ENCODE measurements at places on chromosomes 5 and 9. TPM values are rescaled to one million over a fixed set of nuclear protein-coding genes. Genes with fewer than 3 reads are reported as not detected.
A peak's percentile ranks its signal among the peaks of the same experiment; 100 is the strongest.

Gene EGFLAM
- total RNA-seq = 4.1 TPM

Gene REEP2
- total RNA-seq = 21.2 TPM

DNA sequence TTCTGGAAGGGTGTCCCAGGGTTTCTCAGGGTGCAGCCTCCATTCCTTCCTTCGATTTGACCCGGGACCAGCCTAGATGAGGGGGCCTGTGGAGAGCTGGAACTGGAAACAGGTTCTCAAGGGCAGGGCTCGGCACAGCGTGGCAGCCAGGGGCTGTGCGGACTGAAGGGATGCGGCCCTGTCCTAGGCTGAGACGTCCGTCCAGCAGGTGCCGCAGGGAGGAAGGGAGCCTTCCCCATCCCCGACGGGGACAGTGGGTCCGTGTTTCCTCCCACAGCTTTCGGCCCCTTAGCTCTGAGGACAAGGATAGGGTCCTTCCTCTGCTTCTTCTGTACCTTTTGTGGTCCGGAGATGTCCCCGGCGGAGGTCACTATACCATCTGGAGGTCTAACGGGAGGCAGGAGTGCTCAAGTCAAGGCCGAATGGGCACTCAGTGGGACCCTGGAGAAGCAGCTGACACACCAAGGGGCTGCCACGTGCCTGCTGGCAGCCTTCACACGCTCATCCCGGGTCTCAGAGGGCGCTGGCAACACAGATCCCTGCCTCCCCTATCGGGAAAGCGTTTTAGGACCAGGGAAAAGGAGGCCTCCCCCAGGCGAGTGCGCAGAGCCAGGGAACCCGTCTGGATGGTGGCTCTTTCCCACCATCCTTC is 49.9 kb downstream of the USP20 start:
- no peak for DNase-seq

- DNase-seq = peak; percentile 51
Observed at GRCh38 chr5:43007911-43008362, 32.2 kb downstream of the ANXA2R start.

GRCh38 chr5:61969755-61970154 is 336.3 kb upstream of the KIF2A start:
- DNase-seq = no peak

GRCh38 chr9:74803376-74804017 is 84.2 kb downstream of the TRPM6 start:
- no peak for DNase-seq

- no peak for DNase-seq
Observed at GRCh38 chr5:63089147-63089546, 510.5 kb downstream of the LRRC70 start.

GRCh38 chr9:129879103-129879699 is 43.9 kb downstream of the USP20 start:
- DNase-seq = no peak
